Hematopoietic multipotent progenitor cell (in vitro differentiated cells): ENCODE measurements at places on chromosomes 12 and 14.

DNA sequence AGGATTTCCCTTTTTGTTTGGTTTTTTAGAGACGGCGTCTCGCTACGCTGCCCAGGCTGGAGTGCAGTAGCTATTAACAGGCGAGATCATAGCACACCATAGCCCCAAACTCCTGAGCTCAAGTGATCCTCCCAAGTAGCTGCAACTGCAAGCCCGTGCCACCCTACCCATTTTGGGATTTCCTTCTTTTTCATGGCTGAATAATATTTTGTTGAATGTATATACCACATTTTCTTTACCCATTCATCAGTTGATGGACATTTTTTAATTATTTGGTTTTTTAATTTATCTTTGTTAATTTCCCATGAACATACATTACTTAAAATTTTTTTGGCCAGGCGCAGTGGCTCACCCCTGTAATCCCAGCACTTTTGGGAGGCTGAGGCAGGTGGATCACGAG lies 15.2 kb downstream of the PITPNM2 start:
- DNase-seq = no peak

GRCh38 chr14:103418481-103418818 lies 33.2 kb downstream of the MARK3 start:
- DNase-seq = no peak

- DNase-seq = peak; percentile 7
Measured at GRCh38 chr14:79809849-79810612, 401.3 kb downstream of the DIO2 start.

- no peak for DNase-seq
Measured at GRCh38 chr12:71710276-71711125, 24.6 kb downstream of the TMEM19 start.

GRCh38 chr12:100141998-100142850 lies 450 bp downstream of the BLTP3B start:
- peak; percentile 44 for DNase-seq

DNA sequence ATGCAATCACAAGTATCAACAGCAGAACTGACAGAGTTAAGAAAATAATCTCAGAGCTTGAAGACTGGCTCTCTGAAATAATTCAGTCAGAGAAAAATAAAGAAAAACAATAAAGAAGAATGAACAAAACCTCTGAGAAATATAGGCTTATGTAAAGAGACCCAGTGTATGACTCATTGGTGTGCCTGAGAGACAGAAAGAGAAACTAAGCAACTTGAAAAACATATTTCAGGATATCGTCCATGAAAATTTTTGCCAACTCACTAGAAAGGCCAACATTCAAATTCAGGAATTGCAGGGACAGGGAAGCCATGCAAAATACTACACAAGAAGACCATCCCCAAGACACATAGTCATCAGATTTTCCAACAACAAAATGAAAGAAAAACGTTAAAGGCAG lies 56.2 kb downstream of the APOBEC1 start:
- no peak for DNase-seq

DNA sequence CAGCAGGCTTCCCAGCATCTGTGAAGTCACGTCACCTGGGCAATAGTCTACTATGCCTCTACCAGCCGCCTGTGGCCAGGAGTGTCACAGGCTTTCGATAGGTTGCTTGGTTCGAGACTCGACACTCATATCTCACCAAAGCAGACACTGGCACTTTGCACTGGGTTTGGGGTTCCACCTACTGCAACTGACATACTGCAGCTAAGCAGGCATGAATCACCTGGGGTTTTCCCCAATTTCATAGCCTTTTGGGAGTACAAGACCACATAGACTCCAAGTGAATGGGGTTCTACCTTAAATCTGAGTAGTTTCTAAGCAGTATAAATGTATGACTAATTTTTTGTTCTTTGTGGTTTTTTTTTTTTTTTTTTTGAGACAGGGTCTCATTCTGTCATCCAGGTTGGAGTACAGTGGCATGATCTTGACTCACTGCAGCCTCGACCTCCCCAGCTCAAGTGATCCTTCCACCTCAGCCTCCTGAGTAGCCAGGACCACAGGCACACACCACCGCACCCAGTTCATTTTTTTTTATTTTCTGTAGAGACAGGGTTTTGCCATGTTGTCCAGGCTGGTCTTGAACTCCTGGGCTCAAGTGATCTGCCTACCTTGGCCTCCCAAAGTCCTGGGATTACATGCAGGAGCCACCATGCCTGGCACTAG lies 32.1 kb downstream of the DMAC2L start:
- DNase-seq = no peak

- no peak for DNase-seq
Measured at GRCh38 chr12:94760786-94761185, 110.4 kb upstream of the TMCC3 start.

GRCh38 chr12:108594-108993 lies 42.0 kb downstream of the IQSEC3 start:
- DNase-seq = peak; percentile 10

GRCh38 chr14:106843951-106844483 lies 1317.6 kb downstream of the TMEM121 start:
- no peak for DNase-seq
